ENCODE measurements at places on chromosomes 3 and 15. TPM values are rescaled to one million over a fixed set of nuclear protein-coding genes. Genes with fewer than 3 reads are reported as not detected.

DNA sequence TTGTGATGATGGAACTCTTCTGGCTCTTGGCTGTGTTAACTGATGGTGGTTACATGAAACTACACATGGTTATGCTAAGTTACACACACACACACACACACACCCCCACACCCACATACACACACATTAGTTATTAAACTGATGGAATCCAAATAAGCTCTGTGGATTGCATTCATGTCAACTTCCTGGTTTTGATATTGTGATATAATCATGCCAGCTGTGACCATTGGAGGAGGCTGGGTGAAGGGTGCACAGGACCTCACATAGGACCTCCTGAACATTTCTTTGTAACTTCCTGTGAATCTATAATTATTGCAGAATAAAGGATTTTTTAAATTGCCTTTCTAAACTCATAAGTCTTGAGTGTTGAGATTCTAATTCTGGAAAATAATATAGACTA lies 58.9 kb upstream of the LIMD1 start:
- no peak for DNase-seq

- DNase-seq, result no peak
These were observed 234.7 kb upstream of the ZPLD1 start for GRCh38 chr3:102200126-102200525.

UTS2B gene
- polyA plus RNA-seq, result 0.68 TPM

PP2D1 gene
- 0.49 TPM for polyA plus RNA-seq

SOX14 gene
- polyA plus RNA-seq, result not detected

TOPAZ1 gene
- not detected for polyA plus RNA-seq

PRR20G gene
- polyA plus RNA-seq, result not detected

Measured in right renal cortex interstitium (tissue), 3 donors.